ENCODE measurements at places on chromosomes 4 and X.

GRCh38 chrX:108224218-108224617 lies 132.6 kb downstream of the ATG4A start:
- no peak for DNase-seq

DNA sequence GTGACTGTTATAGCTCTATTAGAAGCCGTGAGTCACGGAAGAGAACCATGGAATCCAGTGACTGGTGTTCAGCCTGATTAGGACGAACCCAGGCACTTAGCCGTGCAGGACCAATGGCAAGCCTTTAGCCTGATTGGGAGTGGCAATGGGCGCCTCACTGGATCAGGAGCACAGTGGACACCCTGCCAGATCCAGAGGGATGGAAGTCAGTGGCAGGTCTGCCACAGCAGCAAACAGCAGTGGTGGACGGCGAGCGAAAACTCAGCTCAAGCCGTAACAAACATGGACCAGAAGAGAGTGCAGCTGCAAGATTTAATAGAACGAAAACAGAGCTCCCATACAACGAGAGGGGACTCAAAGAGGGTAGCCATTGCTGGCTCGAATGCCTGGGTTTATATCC lies 1326.5 kb downstream of the ADGRL3 start:
- DNase-seq = no peak

DNA sequence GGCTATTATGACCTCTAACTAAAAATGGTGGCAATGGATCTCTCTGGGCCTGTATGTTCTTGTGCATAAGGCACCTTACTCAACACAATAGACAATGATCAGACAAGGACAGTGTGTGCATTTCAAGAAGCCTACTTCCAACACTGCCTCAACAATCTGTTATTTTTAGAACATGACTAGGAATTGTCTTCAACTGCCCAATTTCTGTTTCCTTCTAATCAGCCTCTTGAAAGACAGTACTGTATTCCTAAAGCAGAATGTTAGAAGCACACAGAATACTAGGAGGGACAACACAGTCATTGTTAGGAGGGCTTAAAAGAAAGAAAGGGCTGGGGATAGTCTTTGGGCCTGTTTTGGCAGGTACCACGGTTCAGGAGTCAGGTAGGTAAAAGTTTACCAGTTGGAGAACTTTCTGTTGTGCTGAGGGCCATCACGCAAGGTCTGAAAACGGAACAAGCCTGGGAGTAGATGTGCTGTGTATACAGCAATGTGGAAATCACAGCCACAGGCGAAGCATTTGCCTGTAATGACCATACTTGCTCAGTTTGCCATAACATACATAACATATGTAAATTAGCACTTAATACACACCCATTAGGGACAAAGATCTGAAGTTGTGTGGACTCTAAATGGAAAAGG lies 100.8 kb upstream of the ATXN3L start:
- DNase-seq = no peak

DNA sequence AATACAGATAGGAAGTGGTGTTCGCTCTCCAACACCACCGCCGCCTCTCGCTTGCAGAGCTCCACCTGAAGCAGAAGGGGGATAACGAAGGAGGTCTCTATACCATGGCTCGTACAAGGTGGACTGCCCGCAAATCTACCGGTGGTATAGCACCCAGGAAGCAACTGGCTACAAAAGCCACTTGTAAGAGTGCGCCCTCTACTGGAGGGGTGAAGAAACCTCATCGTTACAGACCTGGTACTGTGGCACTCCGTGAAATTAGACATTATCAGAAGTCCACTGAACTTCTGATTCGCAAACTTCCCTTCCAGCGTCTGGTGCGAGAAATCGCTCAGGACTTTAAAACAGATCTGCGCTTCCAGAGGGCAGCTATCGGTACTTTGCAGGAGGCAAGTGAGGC lies 5.2 kb upstream of the BMP15 start:
- peak; percentile 20 for DNase-seq

GRCh38 chrX:15158736-15159406 lies 111.0 kb downstream of the ASB9 start:
- DNase-seq = no peak
